ENCODE measurements at places on chromosomes 3 and 15.

DNA sequence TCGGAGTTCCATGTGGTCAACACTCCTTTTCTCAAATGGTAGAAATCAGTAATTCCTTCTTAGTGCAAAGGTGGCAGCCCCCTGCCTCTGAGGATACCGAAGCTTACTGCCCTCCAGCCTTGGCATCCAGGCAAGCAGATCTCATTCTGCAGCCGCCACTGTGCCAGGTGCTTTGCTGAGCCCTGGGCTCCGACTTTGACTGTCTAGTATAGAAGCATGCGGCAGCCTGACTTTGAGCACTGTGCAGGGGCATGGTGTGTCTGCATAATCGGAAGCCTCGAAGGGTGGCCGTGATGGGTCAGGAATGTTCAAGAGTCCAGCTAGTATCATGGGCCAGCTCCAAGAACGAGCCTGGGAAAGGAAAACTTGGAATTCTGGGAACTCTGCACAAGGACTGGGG lies 39.7 kb downstream of the ABTB1 start:
- DNase-seq: peak; percentile 38

DNA sequence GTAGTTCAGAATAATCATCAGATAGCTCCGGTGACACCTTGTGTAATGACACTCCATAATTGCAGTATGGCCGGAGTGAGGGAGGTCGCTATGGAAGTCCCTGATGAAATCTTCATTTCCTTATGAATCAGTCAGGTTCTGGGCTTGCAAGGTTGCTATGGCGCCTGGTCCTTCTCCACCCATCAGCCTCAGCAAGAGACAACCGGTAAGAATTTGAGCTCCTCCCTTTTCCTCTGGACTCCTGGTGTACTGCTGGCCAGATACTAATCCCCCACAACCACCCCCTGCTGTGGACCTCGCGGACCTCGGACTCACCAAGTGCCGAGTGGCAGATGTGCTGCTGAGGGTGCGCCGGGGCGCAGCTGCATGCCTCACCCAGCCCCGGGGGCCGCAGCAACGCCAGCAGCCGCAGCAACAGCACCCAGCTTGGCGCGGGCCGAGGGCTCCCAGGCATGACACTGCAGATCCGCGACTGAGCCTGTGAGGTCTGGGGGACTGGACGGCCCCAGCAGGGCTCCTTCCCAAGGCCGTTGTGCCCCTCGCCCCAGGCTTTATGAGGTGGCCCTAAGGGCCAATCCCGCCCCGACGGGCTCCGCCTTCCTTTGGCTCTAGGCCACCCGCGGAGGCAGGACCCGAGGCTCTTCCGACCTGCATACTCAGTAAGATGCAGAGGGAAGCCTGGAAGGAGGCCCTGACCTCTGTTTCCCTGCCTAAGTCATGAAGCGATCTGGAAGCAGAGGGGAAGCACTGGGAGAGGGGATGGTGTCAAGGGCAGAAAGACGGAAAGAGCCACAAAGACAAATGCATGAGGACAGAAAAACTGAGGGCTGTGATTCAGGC lies at the start of gene TIMP4:
Gene TIMP4, minus strand, starts transcription at position 526 of the 840 bp plus-strand sequence. Its CDS starts 72 bp downstream, at position 454.
- DNase-seq: no peak

DNA sequence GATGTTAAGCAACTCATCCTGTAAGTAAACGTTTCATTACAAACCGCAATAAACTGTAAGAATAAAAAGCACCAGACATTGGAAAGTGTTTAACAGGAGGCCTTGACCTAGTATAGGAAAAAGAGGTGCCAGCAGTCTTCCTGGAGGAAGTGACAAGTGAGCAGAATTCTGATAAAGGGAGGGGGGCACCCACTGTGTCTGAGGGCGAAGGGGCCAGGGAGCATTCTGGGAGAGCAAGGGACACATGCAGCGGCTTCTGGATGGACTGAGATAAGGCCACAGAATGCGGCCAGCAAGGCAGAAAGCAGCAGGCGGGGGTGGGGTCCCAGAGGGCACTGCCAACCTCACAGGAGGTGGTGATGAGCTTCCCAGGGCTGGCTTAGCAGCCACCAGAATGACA lies 80.2 kb downstream of the MTHFS start:
- no peak for DNase-seq

- DNase-seq: no peak
Observed at GRCh38 chr3:67001086-67001861, 3.2 kb downstream of the KBTBD8 start.

DNA sequence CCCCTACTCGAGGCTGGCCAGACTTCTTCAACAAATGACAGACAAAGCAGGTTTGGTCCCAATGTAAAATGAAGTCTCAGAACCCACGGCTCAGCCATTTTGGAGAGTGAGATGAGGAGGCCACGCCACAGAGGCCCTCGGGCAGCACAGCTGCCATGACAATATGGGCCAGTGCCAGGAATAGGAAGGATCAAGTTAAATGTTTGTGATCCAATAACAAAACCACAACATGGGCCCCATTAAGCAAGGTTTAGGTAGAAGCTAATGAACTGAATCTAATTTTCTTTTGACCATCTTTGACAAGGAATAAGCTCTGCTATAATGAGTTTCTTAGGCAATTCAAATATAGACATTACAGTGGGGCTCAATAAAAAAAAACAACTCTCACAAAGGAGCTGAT lies 52.6 kb downstream of the RFTN1 start:
- no peak for DNase-seq

DNA sequence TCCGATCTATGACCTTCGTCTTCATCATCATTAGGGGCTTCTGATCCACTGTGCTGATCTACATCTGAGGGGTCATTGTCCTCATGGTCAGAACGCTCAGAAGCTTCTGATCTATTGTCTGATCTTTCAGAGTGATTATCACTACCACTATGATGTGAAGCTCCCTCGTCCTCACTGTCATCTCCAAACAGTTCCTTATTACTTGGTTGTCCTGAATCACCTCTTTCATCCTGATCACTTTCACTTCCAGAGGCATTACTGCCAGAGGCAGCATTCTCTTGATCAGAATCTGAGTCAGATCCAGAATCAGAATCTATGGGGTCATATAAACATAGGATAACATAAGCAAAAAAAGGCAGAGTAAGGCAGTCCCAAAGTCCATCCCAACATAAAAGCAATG lies 5.4 kb downstream of the LEO1 start:
- DNase-seq: no peak

GRCh38 chr15:89342840-89343239 lies 8.2 kb upstream of the POLG start:
- DNase-seq: no peak

- DNase-seq: no peak
Observed at GRCh38 chr3:148428862-148429605, 268.7 kb upstream of the AGTR1 start.

DNA sequence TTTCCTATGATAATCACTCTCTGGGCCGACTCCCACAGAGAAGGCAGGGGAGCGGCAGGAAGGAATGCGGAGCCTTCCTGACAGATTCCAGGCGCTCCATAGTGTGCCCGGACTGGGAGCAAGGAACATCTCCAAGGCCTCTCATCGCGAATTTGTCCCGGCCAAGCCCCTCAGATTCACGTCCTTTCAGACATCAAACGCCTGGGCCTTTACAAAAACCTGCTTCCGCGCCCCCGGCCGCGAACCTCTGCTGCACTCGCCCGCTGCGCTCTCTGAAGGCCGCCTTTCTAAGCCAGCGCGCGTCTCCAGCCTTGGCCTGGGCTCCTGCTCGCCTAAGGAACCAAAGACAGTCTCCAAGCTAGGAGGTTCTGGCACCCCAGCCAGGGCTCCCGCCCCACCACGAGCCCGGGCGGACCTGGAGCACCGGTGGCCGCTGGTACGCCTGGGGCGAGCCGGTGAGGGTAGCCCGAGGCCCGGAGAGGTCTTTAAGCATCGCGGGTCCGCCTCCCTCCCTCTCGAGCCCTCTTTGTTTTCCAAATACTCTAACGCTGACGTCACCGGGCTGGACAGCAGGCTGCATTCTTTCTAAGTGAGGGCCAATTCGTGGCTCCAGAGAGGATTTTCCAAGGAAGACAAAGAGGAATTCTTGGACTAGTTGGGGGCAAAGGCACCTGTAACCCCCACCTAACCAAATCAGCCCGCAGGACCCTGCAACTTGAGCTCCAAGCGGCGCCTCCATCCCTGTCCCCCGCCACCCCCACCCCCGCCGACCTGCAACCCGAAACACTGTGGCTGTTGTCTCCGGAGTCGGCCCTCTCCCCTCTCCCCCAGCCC lies 759 bp downstream of the AMOTL2 start:
- DNase-seq: peak; percentile 92

GRCh38 chr15:39549912-39550311 lies 31.0 kb upstream of the THBS1 start:
- peak; percentile 69 for DNase-seq

DNA sequence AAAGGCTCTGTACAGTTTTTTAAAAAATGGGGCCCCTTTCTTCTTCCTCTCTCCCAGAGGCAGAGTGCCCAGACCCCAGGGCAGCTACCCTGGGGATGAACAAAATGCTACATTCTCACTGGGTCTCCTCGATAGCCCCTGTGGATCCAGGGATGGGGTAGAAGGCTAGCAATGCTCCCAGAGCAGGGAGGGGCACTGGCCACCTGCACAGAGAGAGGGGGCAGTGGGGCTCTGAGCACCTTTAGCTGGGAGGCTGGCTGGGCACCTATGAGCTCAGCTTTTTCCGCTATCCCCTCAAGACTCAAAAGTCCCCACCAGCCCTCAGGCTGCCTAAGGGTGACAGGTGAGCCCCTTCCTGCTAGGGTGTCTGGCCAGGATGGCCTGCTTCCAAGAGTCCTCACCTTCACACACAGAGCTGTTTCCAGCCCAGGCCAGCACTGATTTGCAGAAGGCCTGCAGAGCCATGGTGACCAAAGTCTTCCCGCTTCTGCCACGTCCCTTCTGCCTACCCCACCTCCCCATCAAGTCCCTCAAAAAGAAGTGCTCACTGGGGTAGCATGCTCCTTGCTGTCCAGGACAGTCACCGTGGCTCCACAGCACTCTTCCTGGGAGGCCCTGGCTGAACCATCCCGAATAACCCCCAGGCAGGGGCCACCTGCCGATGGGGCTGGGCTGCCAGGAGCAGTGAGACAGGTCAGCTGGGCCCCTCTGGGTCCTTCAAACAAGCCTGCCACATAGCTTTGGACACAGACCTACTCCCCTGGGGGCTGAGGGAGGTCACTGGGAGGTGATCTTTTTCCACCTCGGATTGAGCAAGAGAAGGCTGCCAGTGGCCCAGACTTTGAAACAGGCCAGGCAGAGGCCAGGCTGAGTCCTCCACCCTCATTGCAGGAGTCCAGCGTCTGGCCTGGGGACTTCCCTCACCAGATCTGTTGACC lies 20.4 kb downstream of the BMF start:
- DNase-seq: no peak

DNA sequence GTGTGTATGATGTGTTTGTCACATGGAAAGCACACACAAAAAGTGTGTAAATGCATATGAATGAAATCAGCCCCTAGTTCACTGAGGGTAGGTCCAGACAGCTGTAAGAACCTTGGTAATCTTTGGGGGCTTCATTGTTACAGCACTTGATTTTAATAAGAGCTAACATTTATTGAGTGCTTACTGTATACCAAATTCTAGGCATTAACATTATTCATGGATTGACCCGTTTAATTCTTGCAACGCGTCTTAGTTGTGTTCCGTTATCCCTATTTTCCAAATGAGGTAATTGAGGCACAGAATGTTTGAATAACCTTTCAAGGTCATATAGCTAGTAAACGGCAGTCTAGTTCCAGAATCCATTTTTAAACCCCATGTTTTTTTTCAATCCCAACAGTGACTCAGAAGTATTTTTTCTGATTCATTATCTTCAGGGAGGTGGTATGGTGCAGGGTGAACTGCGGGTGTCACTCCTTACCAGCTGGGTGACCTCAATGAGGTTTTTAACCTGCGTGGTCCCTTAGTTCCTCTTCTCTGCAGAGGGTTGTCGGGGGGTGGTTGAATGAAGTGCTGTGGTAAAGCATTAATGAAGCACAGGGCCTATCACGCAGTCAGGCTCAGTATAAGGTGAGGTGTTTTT lies 14.2 kb downstream of the RAB8B start:
- no peak for DNase-seq

DNA sequence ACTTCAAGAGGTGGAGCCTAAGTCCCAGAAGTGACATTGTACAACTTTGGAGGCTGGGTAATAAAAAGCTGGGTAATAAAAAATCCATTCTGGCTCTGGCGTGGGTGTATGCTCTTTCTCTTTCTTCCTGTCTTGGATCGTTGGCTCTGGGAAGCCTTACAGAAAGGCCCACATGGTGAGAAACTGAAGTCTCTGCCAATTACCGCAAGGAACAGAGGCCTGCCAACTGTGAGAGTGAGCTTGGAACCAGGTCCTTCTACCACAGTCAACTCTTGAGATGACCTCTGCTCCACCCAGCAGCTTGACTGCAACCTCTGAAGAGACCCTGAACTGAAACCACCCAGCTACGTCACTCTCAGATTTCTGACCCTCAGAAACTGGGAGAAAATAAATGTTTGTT lies 51.0 kb downstream of the NR2F2 start:
- DNase-seq: no peak

- DNase-seq: no peak
Observed at GRCh38 chr15:66505818-66506217, 692 bp downstream of the ZWILCH start.

DNA sequence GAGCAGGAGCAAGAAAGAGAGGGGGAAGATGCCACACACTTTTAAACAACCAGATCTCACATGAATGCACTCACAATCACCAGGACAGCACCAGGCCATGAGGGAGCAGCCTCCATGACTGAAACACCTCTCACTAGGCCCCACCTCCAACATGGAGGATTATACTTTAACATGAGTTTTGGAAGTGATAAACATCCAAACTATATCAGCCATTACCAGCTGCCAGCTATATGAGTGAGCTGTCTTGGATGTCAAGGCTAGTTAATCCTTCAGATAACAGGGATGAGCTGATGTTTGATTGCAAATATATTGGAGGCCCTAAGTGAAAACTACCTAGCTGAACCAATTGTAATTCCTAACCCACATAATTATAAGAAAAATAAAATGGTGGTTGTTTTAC lies 108.4 kb upstream of the DCBLD2 start:
- no peak for DNase-seq

- no peak for DNase-seq
Observed at GRCh38 chr3:112735926-112736325, 95.0 kb upstream of the CCDC80 start.

GRCh38 chr15:78766041-78766440 lies 45.2 kb downstream of the ADAMTS7 start:
- peak; percentile 45 for DNase-seq

GRCh38 chr3:121844892-121845291 lies 9.9 kb downstream of the EAF2 start:
- no peak for DNase-seq

Data from sciatic nerve (tissue), 2 donors.